ENCODE measurements at places on chromosomes 5 and 9.

DNA sequence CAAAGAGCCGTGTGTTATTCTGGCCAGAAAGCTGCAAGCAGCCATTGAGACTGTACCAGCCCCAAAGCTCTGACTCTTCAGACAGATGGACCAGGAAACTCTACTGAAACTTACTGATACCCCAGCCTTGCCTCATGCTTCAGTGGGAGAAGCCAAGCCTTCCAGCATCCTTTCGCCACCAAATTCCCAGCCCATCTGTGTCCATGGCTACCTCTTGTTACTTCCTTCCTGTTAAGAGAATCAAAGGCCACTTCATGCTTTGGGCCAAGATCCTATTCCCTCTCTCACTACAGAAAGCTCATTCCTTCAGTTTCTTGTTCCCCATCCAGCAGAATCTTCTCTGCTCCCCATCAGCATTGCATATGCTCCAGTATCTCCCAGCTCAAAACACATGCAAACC, 46.9 kb upstream of the FREM1 start:
- DNase-seq, result no peak

GRCh38 chr5:117833691-117834090, 1154.7 kb downstream of the DTWD2 start:
- DNase-seq, result no peak

DNA sequence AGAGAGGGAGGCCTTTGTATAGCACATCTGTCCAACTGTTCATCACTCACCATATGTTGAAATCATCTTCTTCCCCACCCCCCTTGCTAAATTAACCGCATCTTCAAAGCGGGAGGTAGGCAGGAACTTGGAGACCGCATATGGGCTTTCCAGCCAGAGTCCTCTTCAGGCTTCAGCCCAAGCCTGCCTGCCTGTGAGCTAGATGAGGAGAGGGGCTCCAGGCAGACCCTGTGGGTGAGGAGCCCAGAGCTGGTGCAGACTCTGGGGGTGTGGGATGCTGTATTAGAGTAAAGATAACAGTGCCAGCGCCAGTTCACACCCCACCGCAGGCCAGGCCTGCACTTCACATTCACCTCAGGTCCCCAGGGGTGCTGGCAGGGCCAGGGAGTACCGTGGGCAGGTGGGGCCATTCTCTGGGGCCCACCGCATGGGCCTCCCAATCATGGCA, 16.2 kb downstream of the PRRC2B start:
- DNase-seq, result peak; percentile 30

GRCh38 chr9:68822596-68823165, 117.6 kb downstream of the PIP5K1B start:
- no peak for DNase-seq

- DNase-seq, result no peak
Measured at GRCh38 chr5:157546456-157547100, 29.0 kb downstream of the ADAM19 start.
